ENCODE measurements at places on chromosomes 13 and 19.
A peak's percentile ranks its signal among the peaks of the same experiment; 100 is the strongest.

GRCh38 chr19:2271234-2272103 lies 10.5 kb downstream of the PEAK3 start:
- DNase-seq: no peak

DNA sequence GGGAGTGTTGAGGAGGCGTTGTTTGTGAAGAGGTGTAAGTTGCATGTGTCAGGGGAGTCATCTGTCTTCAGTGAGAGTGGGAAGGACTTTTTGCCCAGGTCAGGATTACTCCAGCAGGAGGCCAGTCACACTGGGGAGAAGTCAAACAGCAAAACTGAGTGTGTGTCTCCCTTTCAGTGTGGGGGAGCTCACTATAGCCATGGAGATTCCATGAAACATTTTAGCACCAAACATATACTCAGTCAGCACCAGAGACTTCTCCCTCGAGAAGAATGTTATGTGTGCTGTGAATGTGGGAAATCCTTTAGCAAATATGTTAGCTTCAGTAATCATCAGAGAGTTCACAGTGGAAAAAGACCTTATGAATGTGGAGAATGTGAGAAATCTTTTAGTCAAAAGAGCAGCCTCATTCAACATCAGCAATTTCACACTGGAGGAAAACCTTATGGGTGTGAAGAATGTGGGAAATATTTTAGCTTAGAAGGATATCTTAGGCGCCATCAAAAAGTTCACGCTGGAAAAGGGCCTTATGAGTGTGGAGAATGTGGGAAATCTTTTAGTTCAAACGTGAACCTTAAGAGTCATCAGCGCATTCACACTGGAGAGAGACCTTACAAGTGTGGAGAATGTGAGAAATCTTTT lies 8.4 kb upstream of the ZNF587 start:
- no peak for DNase-seq

DNA sequence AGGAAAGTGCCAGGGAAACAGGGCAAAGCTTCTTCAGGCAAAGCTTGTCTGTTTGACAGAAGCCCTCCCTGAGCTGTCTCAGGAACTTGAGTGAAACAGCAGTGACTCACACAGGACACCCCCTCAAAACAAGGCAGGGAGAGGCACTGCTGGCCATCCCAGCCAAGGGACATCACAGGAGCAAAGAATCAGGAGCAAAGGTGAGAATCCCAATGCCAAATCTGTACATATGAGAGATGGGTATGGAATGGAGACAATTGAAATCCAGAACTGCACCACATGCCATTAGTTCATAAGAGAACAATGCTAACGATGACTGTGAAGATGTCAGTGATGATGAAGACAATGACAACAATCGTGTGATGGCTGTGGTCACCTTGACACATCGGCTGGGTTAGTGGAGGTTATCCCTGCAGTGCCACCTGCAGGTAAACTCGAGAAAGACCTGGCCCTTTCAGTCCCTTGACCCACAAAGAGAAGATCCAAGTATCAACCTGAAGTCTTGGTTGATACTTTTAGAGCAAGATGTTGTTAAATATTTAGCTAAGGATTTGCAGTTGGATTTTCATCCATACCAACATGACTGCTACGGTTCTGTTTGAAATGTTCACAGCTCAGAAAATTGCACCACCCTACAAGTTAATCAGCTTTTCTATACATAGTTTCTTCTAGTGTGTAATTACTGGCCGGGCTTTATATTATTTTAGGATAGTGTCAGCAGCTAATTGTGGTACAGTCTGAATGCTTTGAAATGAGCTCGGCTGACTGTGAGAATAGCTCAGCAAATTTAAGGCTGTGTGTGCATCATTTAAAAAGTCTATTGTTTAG lies 42.0 kb upstream of the IPO5 start:
- DNase-seq: peak; percentile 21

DNA sequence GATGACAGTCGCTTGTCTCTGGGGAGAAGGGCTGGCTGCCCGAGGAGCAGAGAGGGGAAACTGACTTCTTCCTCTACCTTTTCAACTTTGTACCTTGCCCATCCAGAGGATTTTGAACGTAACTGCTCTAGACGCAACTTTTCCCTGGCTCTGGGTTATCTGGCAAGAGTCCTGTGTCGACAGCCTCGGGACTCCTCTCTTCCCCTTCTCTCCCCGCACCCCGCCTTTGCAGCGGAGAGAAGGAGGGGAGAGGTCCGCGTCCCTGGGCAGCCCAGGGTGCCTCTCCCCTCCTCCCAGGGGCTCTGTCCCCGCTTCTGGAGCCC lies 574 bp downstream of the SH3GL1 start:
- DNase-seq: no peak

GRCh38 chr19:15629003-15629880 lies 11.5 kb upstream of the CYP4F3 start:
- peak; percentile 54 for DNase-seq

DNA sequence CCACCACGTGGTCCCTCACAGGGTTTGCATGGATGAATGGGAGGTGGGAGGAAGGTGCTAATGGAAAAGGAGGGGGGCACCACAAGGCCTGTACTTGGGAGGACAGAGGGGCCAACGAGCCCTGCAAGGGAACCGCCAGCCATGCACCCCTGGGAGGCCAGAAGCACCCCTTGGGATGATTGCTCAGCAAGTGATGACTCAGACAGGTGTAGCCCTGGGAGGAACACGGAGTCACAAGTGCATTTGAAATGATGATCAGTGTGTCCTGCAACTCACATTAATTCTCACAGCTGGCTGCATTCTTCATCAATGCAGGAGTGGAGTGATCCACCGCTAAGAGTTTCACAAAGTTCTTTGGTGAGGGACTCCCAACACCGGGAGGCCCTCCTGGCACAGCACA lies 82.8 kb upstream of the ZNF254 start:
- DNase-seq: no peak

GRCh38 chr13:102401766-102402165 lies at the start of gene FGF14:
TSS of gene FGF14 (minus strand) at chr13:102402048.
- DNase-seq: no peak

- DNase-seq: peak; percentile 84
These were observed 12.9 kb downstream of the COL4A2 start for GRCh38 chr13:110319774-110320509.

DNA sequence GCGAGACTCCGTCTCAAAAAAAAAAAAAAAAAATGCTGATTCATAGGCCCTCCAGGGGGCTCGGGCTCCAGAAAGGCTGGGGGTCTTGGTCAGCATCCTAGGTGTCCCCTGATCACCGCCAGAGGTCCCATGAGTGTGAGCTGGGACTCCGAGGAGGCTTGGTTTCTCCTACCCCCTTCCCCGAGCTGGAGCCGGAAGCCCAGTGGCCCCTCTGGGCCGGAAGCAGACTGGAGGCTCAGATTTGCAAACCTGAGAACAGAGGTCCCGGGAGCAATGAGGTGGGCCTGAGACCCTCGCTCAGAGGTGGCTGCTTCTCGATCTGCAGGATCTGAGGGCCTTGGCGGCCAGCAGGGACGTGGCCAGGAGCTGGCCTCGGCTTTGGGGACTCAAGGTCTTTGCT lies 41.5 kb downstream of the EFNA2 start:
- DNase-seq: no peak

DNA sequence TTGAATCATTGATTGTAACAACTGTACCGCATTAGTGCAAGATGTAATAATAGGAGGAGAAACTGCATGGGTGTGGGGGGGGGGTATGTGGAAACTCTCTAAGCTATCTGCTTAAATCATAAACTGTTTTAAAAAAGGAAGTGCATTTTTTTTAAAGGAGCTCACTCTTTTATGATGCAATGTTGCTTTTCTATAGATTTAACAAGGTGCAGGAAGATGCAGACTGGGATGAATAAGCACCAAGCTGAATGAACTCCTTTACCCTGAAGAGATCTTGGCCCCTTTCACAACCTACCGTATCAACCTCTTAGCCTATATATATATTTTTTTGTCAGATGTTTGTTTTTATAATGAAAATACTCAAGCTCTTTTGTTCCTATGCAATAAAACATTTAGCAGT lies 95.9 kb downstream of the AKAP11 start:
- DNase-seq: no peak

- DNase-seq: no peak
These were observed 23.9 kb upstream of the OXGR1 start for GRCh38 chr13:97018029-97018819.

DNA sequence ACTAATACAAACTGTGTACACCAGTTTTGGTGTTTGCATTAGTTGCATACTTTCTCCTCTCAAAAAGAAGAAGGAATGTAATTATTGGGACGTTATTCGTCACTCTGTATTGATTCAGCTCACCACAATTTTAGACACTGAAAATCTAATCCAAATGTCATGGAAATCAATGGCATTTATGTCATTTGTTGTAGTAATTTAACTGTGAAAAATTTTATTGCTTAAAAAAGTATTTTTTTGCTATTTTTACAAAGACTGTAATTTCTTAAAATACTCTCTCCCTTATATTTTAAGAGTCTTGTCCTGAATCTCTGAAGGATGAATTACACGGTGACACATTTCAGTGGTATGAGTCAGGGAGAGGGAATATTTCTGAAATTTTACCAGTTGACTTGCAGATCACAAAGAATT lies 2117.6 kb downstream of the PCDH9 start:
- no peak for DNase-seq

GRCh38 chr13:50612717-50613116 lies 230.8 kb downstream of the DLEU7 start:
- DNase-seq: no peak

DNA sequence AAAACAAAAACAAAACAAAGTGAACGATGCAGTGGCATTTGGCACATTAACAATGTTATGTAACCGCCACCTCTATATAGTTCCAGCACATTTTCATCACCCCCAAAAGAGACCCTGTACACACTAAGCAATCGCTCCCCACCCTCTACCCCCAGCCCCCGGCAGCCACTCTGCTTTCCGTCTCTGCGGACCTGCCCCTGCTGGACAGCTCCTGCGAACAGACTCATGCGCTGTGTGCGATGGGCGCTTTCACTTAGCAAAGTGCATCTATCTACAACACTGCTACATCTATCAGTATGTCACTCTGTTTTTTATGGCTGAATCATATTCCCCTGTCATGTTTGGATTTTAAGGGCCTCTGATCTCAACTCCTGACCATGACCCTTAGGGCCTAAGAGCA lies 25.1 kb upstream of the TMEM160 start:
- no peak for DNase-seq

DNA sequence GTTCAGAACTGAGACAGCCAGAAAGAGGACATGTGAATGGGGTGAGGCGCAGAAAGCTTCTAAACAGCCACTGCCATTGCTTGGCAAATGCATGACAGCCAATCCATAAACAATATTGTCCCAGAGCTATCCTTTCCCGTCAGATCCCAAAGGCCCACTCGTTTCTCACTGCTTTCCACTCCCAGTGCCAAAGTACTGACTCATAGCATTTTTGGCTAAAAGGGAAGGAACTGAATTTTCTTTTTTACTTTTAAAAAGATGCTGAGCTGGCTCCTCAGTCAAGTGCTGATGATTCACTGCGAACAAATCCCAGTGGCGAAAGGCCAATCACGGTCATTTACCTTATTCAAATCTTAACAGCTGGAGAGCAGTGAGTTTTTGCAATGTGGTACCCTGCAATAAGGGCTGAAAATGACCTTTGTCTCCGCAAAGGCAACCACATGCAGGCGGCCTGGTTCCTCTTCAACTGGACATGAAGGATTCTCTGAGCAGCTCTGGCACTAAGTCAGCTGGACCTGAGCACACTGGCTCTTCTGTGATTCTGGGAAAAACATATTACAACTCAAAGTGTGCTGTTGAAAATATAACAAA lies 151.7 kb downstream of the DCLK1 start:
- peak; percentile 80 for DNase-seq

- no peak for DNase-seq
These were observed 51.4 kb downstream of the LRCH1 start for GRCh38 chr13:46604226-46604990.

- peak; percentile 45 for DNase-seq
These were observed 1.7 kb downstream of the KLF5 start for GRCh38 chr13:73060251-73061160.

DNA sequence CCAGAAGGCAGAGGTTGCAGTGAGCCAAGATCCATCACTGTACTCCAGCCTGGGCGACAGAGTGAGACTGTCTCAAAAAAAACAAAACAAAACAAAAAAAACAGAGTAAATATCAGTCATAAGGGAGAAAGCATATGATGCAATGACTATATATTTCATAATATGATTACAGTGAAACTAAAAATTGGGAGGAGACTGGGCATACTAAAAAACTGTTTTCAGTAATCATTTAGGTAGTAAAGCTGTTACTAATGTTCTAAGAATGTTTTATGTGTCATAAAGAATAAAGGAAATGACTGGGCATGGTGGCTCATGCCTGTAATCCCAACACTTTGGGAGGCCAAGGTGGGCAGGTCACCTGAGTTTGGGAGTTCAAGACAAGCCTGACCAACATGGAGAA lies 15.9 kb downstream of the ZNF573 start:
- DNase-seq: no peak

- no peak for DNase-seq
These were observed 12.1 kb downstream of the SOX1 start for GRCh38 chr13:112078879-112079531.

DNA sequence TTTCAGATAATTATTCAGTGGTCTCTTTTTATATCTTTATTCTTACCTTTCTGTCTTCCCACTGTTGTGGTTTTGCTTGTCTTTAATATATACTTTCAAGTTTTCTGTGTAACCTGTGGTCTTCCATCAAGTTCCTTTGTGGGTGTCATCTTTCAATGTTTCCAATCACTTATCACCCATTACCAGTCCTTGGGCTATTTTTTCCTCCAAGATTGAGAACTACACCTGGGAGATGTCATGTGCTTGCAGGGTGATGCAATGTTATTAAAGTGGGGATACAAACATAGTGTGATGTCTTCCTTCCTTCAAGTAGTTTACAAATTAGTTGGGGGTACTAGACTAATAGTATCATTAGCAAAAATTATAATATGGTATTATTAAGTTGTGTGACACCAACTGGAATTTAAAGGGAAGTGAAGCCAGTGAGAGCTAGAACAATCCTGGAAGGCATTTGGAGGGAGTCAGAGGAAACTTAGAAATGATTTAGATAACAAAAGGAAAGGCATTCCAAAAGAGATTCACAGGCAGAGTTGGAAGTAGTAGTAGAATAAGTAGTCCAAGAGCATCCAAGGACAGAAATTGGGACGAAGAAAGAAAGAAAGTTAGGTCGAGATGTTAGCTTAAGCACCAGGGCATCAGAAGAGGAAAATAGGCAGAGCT lies 3.4 kb downstream of the FNDC3A start:
- no peak for DNase-seq

- no peak for DNase-seq
These were observed 321.2 kb downstream of the DIAPH3 start for GRCh38 chr13:59842507-59842906.

DNA sequence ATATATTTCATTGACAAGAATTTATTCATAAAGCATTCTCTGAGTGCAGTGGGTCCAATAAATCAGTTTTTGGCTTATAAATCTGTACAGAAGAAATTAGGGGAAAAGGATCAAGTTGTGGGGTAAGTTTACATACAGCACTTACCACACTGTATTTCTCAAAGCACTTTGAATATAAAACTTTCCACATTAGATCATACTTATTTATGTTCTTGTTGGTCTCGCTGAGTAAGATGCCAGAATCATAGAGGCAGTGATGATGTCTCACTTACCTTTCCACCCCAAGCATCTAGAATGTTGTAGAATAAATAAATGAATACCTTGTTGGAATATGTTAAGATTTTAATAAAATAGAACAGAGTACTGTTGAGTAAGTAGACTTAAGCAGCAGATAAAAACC lies 279.1 kb downstream of the PCDH20 start:
- DNase-seq: no peak

All from COLO829 (cell line).